Gastrocnemius medialis (tissue), 4 donors: ENCODE measurements at places on chromosomes 4 and X. TPM values are rescaled to one million over a fixed set of nuclear protein-coding genes. Genes with fewer than 3 reads are reported as not detected.

DNA sequence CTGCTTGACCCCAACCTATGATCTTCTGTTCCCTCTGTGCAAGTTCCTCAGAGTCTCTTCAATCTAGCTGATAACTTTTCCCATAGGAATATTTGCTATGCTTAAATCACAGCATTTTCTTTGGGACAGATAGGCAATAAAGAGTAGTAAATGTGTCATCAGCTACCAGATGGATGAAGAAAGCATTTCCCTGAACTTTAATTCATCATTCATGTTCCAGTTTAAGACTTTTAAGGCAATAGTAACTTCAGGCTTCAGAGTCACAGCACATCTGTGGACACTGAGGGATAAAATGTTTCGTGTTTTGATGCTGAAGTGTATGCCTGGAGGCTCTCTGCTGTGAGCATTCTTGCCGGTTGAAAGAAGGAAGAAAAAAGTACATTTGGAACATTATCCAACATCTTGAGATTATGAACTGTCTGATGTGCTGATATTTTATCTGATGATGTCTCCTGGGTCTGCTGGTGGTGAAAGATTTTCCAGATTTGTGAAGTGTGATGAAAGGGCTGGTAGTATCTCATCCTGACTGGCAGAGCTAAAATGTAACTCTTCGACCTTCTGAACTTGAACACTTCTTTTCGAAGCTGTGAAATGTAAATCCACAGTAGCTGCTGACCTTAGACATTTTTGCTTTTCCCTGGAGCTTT is 133.7 kb downstream of the DCLK2 start:
- no peaks in the 10 kb centered on the region for H3K36me3 ChIP-seq
- DNase-seq: no peak
- no peaks in the 10 kb centered on the region for H3K4me1 ChIP-seq
- no peaks in the 10 kb centered on the region for H3K27me3 ChIP-seq

SPATA4 gene
- 0.22 TPM for total RNA-seq

FATE1 gene
- not detected for total RNA-seq

GRCh38 chr4:110412354-110413065 is 63.4 kb upstream of the ENPEP start:
- no peaks in the 10 kb centered on the region for H3K4me1 ChIP-seq
- no peaks in the 10 kb centered on the region for H3K36me3 ChIP-seq
- DNase-seq: no peak
- H3K27me3 ChIP-seq: no peaks in the 10 kb centered on the region

GRCh38 chr4:182219411-182220056 is 23.7 kb upstream of the TENM3 start:
- no peak for DNase-seq
- H3K4me3 ChIP-seq: no peak overlapping the region
- no peak overlapping the region for H3K27ac ChIP-seq
- no peaks in the 10 kb centered on the region for H3K4me1 ChIP-seq
- H3K27me3 ChIP-seq: no peaks in the 10 kb centered on the region

DNA sequence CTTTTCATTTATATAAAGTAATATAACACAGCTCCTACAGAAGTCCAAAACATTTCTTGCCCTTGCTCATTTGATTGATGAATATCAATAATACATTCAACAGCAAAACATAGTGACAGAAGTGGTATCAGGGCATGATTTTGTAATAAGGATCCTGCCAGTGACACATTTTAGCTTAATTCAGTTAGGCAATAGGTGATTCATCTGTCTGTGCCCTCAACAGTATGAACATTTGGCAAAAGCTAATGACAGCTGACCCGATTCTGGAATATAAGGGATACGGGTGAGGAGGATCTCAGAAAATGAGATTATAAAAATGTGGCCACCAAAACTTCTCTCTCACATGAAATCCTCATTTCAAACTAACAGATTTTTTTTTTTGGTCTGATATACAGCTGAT is 294.0 kb downstream of the CAMK2D start:
- H3K4me3 ChIP-seq: peak overlapping the region; percentile 29
- H3K27ac ChIP-seq: peak overlapping the region; percentile 86
- H3K27me3 ChIP-seq: no peaks in the 10 kb centered on the region
- H3K36me3 ChIP-seq: peaks cover 16% of the 10 kb centered on the region

SLC7A11 gene
- 0.11 TPM for total RNA-seq

DNA sequence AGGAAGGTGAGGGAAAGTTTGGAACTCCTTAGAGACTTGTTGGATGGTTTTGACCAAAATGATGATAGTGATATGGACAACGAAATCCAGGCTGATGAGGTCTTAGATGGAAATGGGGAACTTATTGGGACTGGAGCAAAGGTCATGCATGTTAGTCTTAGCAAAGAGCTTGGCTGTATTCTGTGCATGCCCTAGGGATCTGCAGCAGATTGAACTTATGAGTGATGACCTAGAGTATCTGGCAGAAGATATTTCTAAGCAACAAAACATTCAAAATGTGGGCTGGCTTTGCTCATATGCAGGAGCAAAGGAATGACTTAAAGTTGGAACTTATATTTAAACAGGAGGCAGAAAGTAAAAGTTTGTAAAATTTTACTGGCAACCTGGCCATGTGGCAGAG is 489.3 kb upstream of the DIPK2B start:
- H3K27me3 ChIP-seq: no peaks in the 10 kb centered on the region

GUCY1A1 gene
- total RNA-seq: 5.8 TPM

GRCh38 chr4:10186228-10187214 is 69.9 kb upstream of the WDR1 start:
- H3K27me3 ChIP-seq: no peaks in the 10 kb centered on the region
- H3K36me3 ChIP-seq: no peaks in the 10 kb centered on the region
- no peak overlapping the region for H3K27ac ChIP-seq

RTL9 gene
- 0.29 TPM for total RNA-seq

DNA sequence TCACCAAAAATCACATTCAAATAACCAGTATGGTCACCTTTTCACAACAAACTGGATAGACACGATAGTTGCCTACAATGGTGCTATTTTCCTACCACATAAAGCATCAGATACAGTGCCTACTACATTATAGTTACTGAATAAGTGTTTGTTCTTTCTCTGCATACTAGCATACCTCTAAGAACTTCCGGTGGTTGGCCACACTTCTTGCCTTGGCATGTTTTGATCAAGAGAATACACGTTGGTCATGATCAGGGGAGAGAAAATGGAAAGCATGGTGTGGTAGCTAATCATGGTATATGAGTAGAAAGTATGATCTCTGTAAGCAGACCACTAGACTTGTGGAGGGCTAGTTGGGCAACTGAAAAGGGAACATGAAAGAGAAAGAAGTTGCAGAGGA is 322.8 kb upstream of the DIAPH2 start:
- H3K36me3 ChIP-seq: no peaks in the 10 kb centered on the region
- DNase-seq: no peak
- no peak overlapping the region for H3K4me3 ChIP-seq
- H3K27ac ChIP-seq: no peak overlapping the region
- no peaks in the 10 kb centered on the region for H3K27me3 ChIP-seq

DNA sequence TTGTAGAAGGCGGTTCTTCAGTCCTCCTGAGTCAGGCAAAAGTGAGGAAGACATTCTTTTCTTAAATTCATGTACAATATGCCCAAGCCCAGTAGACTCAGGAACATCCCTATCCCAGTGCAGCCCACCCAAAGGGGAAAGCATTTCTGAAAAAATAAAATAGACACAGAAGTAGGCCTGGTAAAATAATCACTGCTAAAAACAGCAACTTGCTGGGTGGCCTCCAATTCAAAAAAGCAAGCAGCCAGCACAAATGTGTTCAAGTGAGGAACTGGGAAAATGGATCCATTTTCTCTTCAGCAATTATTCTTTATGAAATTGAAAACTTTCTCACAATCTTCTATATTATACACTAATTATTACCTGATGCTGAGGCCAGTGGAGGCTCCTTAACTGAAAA is 165.4 kb downstream of the PCDH19 start:
- DNase-seq: no peak
- H3K27ac ChIP-seq: no peak overlapping the region
- no peak overlapping the region for H3K4me3 ChIP-seq
- H3K36me3 ChIP-seq: no peaks in the 10 kb centered on the region
- H3K4me1 ChIP-seq: no peaks in the 10 kb centered on the region

DNA sequence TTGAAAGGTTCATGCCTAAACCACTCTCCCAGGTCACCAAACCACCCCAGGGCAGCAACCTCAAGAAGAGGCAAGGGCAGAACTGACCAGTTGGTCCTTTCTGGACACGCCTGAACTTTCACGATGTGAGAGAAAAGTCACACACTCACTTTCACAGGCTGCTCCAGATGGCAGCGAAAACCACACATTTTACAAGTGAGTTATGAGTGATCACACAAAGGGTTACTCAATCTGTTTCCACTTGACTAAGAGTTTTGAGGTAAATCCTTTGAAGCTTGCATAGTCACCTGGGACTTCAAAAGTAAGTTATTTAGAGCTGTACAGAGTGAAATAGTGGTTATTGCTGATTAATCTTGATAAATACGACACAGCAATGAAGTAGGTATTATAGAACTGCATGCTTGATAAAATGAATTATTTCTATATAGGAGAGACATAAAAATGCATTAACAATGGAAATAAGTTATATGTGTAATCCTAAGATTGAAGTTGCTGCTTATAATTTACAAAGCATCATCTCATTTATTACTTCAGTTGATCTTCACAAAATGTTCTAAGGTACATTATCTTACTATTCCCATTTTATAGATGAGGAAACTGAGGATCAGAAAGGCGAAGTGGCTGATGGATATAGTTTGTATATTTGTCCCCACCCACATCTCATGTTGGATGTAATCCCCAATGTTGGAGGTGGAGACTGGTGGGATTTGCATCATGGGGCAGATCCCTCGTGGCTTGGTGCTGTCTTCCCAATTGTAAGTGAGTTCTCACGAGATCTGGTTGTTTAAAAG is 103.0 kb upstream of the KLF3 start:
- no peaks in the 10 kb centered on the region for H3K27me3 ChIP-seq
- no peak for DNase-seq
- no peak overlapping the region for H3K4me3 ChIP-seq
